NCI-H1092 (cell line): ENCODE measurements at places on chromosomes 2 and 18.

- DNase-seq, result no peak
These were observed 274.2 kb downstream of the DYSF start for GRCh38 chr2:71727562-71727961.

GRCh38 chr18:43664487-43665008, 387.3 kb upstream of the SYT4 start:
- DNase-seq, result no peak

GRCh38 chr2:225104321-225104720, 62.1 kb upstream of the DOCK10 start:
- no peak for DNase-seq

GRCh38 chr18:10405014-10405493, 49.4 kb upstream of the APCDD1 start:
- DNase-seq, result no peak

GRCh38 chr2:53445383-53446070, 322.1 kb upstream of the CHAC2 start:
- no peak for DNase-seq

GRCh38 chr18:74400813-74401212, 56.3 kb downstream of the DIPK1C start:
- DNase-seq, result no peak

- no peak for DNase-seq
These were observed 31.0 kb downstream of the GAREM2 start for GRCh38 chr2:26203906-26204305.

- no peak for DNase-seq
These were observed 71.4 kb downstream of the METTL8 start for GRCh38 chr2:171362396-171362795.

- DNase-seq, result no peak
These were observed 199.6 kb downstream of the HRH4 start for GRCh38 chr18:24659827-24660720.

- DNase-seq, result no peak
These were observed 94.0 kb upstream of the ACVR1C start for GRCh38 chr2:157722580-157723234.

DNA sequence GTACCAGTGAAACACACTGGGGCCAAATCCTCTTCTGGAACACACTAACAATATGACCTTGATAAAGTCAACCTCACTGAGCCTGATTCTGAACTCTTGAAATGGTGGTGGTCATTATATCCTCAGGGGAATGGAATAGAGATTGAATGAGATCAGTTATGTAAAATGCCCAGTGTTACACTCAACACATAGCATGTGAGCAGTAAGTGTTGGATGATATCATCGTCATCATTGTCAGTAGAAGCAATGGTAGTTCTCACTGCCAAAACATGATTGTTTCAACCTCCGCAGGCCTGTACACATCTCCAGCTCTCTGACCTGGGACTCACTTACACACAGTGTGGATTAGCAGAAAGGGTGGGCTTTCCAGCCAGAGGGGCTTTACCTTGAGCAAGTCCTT, 5.5 kb upstream of the ST8SIA3 start:
- DNase-seq, result no peak

DNA sequence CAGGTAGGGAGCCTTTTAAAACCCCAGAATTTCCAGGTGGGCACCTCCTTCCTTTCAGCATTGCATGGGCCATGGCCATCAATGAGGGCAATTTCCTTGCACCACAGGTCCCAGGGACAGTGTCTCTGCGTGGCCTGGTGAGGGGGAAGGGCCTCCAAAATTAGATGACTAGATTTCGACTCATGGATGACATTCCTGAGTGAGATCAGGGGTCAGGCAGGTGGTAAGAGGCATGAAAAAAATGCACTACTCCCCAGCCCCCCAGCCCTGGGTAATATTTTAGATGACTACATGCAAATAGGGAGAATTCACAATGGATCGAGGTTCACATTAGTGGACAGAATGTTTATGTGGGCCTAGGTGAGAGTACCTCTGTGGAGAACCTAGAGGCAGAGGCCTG, 19.0 kb upstream of the IGFBP5 start:
- DNase-seq, result no peak

GRCh38 chr2:6864231-6864754, 1.4 kb downstream of the CMPK2 start:
- no peak for DNase-seq

GRCh38 chr2:147463881-147464520, 380.8 kb upstream of the ACVR2A start:
- no peak for DNase-seq

- DNase-seq, result no peak
These were observed 8.5 kb upstream of the UNC80 start for GRCh38 chr2:209763106-209763505.

- no peak for DNase-seq
These were observed 48.1 kb downstream of the MAIP1 start for GRCh38 chr2:200003444-200003843.

GRCh38 chr2:53859206-53860181, at the start of gene GPR75:
Gene GPR75, minus strand, starts transcription at chr2:53859967. Its CDS starts 5,211 bp downstream, at chr2:53854756.
- DNase-seq, result no peak

GRCh38 chr18:57660961-57661360, 39.3 kb upstream of the NARS1 start:
- DNase-seq, result no peak
